ENCODE measurements at places on chromosomes 1 and 21.

DNA sequence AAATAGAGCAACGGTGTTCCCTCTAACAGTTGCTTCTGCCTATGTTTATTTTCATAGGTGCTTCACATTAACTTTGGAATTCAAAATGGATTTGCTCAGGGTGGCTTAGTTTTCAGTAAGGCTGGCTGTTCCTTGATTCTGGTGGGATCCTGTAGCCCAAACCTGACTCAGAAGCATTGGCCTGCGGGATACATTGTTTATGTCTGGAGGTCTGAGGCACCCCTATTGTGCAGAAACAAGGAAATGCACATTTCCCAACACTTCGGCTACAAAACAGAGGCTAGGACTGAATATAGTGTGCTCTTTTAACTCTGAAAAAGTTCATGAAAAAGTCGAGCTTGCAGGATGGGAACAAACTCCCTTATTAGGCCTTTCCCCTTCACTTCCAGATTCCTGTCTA, 133.8 kb upstream of the F3 start:
- DNase-seq: no peak

GRCh38 chr1:156490401-156491032, 10.1 kb downstream of the MEF2D start:
- DNase-seq: no peak

DNA sequence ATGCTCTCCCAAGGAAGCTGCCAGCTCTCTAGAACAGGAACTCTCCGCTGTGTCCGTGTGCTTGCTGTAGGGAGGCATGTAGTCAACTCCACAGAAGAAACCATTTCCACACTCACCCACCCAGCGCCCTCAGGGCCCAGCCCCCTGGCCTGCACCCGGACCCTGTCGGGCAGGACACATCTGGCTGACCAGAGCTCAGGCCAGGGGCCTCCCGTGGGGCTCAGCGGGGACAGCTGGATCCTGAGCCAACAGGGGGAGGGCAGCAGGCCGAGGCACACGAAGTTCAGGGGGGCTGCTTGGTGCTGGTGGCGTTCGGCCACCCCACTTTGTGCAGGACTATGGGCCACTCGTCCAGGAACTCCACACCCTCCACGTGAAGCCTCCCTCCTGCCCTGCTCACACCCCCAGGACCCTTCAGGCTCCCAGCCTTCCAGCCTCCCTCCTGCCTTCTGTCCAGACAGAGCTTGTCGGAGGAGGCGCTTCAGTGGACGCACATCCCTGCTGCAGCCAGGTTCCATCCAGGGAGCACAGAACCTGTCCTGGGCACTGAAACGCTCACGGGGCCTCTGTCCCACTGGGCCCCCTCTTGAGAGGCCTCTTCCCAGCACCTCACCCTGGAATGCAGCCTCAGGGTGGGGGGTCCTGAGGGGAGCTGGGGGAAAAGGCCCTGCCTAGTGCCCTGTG, 15.0 kb upstream of the FAAP20 start:
- no peak for DNase-seq

DNA sequence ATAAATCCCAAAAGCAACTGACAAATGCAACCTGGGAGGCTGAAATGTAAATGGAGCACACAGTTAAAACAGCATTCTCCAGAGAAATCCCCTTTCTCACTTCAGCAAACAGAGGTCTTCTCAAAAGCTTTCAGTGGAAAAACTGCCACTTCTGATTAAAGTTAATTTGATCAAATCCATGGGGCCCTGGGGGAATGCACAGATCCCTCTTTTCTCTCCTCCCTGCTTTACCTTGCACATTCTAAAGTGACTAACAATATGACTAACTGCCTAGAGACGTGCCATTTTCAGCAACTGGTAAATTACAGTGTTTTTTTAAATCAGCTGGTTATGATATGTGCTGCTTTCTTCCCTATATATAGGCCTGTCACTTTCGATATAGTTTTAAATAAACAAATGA, 142.5 kb downstream of the RERE start:
- no peak for DNase-seq

GRCh38 chr1:230792691-230793462, 45.7 kb downstream of the CAPN9 start:
- no peak for DNase-seq

DNA sequence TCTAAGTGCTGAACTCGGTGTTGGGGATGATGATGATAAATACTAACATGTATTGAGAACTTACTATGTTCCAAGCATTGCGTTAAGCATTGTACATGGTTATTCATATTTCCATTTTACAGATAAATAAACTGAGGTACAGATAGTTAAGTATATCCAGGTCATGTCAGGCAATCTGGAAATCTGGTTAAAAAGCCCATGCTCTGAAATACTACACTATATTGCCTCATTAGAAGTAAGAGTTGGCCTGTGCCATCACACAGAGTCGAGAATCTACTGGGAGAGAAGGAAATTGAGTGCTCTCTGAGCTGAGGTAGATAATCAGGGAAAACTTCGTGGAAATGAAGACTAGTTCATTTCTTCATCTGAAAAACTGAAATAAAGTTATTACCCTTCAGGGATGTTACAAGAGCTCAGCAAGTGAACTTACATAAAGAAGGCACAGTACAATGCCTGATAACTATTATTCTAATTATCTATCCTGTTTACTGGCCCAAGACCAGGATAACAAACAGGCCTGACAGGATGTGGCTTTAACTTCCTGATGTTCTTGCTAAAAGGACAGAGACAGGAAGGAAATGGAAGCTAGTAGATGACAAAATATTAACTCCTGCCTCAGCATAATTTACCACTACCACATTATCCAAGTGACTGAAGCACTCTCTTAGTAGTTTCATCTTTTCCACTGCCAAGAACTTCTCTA, 85.6 kb downstream of the EPS15 start:
- no peak for DNase-seq

DNA sequence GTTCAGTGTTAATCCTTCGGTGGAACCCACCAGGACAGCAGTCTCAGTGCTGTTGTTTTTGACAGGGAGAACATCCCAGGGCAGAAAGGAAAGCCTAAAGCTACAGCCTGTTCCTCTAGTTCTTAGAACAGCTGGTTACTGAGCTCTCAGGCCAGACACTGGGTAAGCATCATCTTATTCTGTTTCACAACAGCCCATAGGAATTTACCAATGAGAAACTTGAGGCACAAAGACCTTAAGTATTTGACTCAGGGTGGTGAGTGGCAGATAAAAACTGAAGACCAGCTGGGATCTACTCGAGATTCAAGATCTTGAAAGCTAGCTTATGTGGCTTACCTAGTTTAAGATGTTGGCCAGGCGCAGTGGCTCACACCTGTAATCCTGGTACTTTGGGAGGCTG, 9.4 kb upstream of the NEK2 start:
- no peak for DNase-seq

GRCh38 chr1:115797486-115797885, 29.0 kb upstream of the CASQ2 start:
- DNase-seq: no peak

- no peak for DNase-seq
Observed at GRCh38 chr1:199033661-199034060, 394.8 kb downstream of the PTPRC start.

DNA sequence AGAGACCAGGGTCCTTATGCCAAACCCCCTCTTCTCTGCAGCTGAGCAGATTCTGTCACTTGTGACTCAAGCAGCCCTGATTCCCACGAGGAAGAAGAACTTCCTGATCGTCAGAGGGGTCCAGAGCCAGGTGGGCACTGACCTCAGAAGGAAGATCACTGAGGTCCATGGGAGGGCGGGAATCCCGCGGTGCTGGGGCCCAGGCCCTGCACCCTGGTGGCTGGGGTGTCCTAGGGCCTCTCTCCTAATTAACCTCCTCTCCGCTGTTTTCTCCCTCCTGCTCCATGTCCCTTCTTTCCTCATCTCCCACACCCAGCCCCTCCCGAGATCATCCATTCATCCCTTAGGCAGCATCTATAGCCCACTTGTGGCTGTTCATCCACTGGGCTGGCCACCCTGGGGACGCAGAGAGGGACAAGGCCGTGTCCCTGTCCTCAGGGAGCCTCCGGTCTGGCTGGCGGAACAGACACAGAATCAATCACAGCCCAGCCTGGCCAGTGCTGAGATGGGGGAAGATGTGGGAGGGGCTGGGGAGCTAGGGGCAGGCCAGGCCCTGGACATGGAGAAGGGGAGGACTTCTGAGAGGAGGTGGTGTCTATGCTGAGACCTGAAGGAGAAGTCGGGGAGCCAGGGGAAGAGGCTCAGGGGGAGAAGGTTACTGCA, 638.3 kb downstream of the MATN1 start:
- no peak for DNase-seq

DNA sequence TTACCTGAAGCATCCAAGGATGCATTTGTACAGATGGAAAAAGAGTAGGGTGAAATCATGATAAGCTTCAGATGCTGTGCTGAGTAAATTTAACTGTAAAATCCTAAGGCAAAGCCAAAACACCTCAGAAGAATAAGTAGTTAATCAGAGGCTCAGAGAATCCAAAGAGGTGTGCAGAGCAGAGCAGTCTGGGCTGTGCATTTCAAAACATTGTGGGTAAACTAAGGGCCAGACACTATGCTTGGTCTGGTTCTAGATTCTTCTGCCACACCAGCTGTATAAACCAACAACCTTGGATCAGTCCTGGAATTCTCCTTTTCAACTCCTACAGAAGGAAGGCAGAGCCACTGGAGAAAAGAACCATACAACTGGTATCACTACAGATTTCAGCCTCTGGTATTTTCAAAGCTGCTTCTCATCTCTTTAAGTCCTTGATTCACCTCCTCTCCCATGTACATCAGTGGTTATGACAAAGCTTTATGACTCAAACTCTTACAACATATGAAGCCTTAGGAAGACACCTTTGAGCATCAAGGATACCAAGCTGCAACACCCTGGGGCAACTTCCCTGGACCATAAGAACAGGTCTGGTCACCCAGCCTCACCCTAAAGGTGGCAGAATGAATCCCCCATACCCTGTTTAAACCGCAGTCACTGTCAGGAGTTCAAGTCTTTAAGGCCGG, 11.6 kb upstream of the HIPK1 start:
- DNase-seq: no peak

- DNase-seq: no peak
Observed at GRCh38 chr21:33552093-33552998, 9.5 kb downstream of the SON start.

GRCh38 chr1:40120128-40120527, 23.1 kb upstream of the PPT1 start:
- no peak for DNase-seq

GRCh38 chr1:46062651-46063319, 69.6 kb downstream of the PIK3R3 start:
- DNase-seq: no peak

DNA sequence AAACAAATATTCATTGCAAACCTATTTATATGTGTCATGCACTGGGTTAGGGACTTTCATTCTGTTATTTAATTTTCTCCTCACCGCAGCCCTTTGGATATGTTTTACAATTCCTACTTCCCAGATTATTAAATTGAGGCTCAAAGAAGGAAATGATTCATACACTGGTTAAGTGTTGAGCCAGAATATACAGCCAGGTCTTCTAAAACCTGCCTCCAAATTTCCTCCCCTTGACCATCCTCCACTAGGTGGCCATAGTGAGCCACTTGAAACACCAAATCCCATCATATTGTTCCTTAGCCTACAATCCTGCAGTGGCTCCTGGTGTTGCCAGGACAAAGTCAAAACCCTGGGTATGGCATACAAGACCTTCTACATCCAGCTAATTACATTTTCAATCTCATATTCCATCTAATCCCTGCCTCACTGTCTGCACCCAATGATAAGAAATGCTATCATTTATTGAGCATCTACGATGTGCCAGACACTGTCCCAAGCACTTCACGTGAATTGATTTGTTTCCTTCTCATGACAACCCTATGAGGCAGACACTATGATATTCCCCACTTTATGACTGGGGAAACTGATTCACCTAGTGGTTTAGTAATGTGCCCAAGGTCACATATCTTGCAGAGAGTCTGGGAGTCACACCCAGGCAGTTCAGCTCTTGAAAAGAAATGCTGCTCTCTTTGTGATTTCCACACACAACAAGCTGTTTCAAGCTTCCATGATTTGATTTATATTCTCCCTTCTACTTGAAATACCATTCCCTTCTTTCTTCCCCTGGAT, 23.6 kb upstream of the KIRREL1 start:
- DNase-seq: peak; percentile 75

DNA sequence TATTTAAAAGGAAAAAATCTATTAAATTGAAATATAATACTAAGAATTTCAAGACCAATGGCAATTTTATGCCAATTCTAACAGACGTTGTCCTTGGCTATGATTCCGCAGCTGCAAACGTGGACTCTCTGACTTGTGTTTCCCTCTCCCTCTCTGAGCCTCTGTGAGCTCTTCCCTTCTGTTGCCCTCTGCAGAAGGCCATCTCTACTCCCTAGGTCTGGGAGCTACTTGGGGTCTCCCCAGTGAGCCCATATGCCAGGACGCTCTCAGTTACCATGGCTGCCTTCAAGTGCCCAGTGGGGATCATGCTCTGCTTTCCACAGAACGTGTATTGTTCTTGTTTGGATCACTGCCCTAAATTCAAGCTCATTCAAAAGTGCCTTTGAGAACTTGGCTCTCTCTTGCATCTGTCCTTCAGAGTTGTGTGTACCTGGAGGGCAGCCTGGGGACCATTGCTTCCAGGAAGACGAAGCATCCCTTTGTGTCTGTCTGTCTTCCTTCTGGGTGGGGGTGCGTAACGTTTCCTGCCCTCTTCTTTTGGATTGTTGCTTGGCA, 97.5 kb upstream of the TSPAN2 start:
- no peak for DNase-seq

- DNase-seq: no peak
Observed at GRCh38 chr1:221448585-221449175, 293.2 kb downstream of the DUSP10 start.

- no peak for DNase-seq
Observed at GRCh38 chr1:234823191-234824176, 213.5 kb upstream of the IRF2BP2 start.

DNA sequence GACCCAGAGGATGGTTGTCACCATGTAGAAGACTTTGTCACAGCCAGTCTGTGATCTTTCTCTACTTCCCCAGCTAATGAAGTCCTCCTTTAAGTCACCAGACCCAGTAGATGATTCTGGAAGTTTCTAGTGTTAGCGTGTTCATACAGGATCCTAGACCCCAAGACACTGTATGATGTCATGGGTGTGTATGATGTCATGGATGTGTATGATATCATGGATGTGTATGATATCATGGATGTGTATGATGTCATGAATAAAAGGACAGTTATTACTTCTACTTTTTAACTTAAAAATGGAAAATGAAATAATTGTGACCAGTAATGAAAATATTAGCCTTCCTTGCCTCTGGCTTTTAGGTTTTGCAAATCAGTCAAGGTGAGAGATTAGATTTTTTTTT, 260.0 kb downstream of the FMN2 start:
- DNase-seq: no peak

- DNase-seq: no peak
Observed at GRCh38 chr21:24509131-24509530, 1098.2 kb downstream of the MRPL39 start.

- no peak for DNase-seq
Observed at GRCh38 chr1:34591751-34592629, 162.9 kb upstream of the GJB5 start.

DNA sequence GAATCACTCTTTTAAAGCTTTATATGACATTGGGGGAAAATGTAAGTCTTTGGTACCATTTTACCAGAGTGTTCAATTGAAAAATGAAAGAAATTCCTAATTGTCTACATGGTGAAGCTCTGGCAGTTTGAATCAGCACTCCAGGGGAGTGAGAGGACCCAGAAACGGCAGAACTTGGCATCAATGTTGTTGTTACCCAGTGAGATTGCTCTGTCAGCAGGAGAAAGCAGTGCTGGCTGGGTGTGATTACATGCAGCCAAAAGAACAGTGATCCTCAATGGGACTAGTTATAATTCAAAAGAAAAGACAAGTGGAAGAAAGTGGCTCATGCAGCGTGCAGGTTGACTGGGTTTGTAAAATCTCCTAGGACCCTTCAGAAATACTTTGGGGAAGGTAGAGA, 206.4 kb downstream of the PTPRC start:
- no peak for DNase-seq

GRCh38 chr1:8943498-8944405, 1.9 kb upstream of the CA6 start:
- peak; percentile 41 for DNase-seq
